PC-3 (cell line): ENCODE measurements at places on chromosomes 6 and 20. TPM values are rescaled to one million over a fixed set of nuclear protein-coding genes. Genes with fewer than 3 reads are reported as not detected.
A peak's percentile ranks its signal among the peaks of the same experiment; 100 is the strongest.

DNA sequence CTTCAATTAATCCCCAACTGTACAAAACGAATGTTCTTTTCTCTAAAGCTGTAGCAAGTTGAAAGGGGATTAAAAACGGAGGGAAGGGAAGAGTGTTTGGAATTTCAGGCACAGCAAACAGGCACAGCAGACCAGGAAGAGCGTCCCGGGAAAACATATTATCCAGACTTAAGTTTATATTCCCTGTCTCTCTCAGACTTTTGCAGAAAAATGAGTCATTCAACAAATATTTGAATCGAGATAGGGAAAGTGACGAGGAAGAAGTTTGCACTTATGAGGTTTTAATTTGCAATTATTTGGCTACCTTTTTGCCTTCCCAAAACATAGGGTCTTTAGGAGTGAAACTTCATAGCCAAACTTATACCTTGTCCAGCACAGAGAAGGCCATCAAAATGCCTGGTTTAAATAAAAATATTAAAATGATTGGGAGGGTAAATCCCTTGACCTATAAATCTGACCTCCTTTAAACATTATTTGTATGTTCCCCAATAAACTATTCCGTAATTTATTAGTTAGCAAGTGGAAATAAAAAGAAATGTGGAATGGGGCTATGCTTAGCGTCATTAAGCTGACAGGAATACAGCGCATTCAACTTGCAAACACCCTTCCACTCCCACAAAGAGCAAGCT lies 16.0 kb downstream of the HFE start:
- no peaks in the 10 kb centered on the region for H3K27me3 ChIP-seq
- H3K36me3 ChIP-seq, result no peaks in the 10 kb centered on the region
- H3K4me1 ChIP-seq, result peaks cover 28% of the 10 kb centered on the region
- DNase-seq, result peak; percentile 75
- peak overlapping the region; percentile 68 for H3K4me3 ChIP-seq

DNA sequence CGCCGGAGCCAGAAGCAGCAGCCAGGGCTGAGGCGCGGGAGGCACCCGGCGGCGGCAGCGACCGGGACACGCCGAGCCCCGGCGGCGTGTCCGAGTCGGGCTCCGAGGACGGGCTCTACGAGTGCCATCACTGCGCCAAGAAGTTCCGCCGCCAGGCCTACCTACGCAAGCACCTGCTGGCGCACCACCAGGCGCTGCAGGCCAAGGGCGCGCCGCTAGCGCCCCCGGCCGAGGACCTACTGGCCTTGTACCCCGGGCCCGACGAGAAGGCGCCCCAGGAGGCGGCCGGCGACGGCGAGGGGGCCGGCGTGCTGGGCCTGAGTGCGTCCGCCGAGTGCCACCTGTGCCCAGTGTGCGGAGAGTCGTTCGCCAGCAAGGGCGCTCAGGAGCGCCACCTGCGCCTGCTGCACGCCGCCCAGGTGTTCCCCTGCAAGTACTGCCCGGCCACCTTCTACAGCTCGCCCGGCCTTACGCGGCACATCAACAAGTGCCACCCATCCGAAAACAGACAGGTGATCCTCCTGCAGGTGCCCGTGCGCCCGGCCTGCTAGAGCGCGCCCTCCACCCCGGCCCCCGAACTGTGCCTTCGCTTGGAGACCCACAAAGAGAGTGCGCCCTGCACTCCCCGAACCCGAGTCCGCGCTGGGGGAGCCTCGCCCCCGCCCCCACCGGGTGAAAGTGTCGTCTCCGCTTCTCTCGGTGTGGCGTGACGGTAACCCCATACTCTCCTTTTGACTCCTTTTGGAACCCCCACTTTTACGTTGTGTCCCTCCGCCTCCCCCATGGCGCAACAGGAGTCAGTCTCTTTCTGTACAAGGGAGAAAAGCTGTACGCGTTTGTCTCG lies 1.6 kb downstream of the INSM1 start:
- peaks cover 85% of the 10 kb centered on the region for H3K27me3 ChIP-seq
- H3K4me1 ChIP-seq, result no peaks in the 10 kb centered on the region
- H3K36me3 ChIP-seq, result no peaks in the 10 kb centered on the region
- H3K4me3 ChIP-seq, result peak overlapping the region; percentile 46
- DNase-seq, result peak; percentile 33
- no peak overlapping the region for H3K27ac ChIP-seq

- no peak for DNase-seq
- no peak overlapping the region for H3K4me3 ChIP-seq
- H3K27ac ChIP-seq, result no peak overlapping the region
- 0 out of 2 replicates have a peak, but pooled peaks cover 4% of the 10 kb centered on the region for H3K4me1 ChIP-seq
These were observed 680.8 kb upstream of the NRSN1 start for GRCh38 chr6:23445157-23445710.

GRCh38 chr6:142412241-142412640 lies 110.4 kb downstream of the ADGRG6 start:
- H3K27ac ChIP-seq, result peak overlapping the region; percentile 67
- no peak for DNase-seq
- no peak overlapping the region for H3K4me3 ChIP-seq
- peaks cover 34% of the 10 kb centered on the region for H3K4me1 ChIP-seq

Gene PPP1R10
- 44.2 and 44.5 TPM in 2 replicates for total RNA-seq

Gene DEFB123
- not detected in 2 replicates for total RNA-seq

Gene LPA
- not detected in 2 replicates for total RNA-seq

Gene CUL9
- total RNA-seq, result 30.4 and 43.8 TPM in 2 replicates
